ENCODE measurements at places on chromosomes 7 and 10. TPM values are rescaled to one million over a fixed set of nuclear protein-coding genes. Genes with fewer than 3 reads are reported as not detected.
A peak's percentile ranks its signal among the peaks of the same experiment; 100 is the strongest.

DNA sequence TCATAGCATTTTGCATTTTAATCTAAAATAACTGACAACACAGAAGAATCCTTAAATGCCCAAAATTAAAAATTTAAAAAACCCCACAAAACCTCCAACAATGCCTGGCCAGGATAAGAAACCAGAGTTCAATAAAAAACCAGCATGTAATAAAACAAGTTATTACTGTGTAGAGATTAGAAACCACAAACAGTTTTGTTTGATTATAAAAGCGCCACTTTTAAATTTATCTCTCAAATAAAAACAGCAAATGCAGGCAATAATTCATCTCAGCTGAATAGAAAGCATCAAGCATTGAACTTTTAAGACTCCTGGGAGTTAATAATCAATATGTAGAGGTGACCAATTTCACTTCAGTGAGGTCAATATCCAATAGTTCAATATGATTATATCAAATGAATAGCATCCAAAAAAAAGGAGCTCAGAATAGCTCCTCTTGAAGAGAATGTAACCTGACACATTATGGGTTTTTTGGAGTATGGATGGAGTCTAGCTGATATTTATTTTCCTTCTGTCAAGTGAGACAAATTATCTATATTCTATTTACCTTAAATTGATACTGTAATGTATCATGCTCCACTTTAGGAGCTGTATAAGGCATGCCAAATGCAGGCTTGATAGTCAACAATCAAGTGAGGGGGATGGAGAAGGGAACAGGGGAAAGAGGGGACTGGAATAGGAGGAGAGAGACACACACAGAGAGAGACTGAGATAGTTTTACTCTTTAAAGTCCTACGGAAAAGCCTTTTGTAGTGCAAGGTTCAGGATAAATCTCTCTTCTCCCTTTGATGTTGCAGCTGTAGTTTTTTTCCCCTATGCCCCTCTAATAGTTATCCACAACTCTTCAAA lies 130.9 kb downstream of the RSU1 start:
- no peak for DNase-seq

DNA sequence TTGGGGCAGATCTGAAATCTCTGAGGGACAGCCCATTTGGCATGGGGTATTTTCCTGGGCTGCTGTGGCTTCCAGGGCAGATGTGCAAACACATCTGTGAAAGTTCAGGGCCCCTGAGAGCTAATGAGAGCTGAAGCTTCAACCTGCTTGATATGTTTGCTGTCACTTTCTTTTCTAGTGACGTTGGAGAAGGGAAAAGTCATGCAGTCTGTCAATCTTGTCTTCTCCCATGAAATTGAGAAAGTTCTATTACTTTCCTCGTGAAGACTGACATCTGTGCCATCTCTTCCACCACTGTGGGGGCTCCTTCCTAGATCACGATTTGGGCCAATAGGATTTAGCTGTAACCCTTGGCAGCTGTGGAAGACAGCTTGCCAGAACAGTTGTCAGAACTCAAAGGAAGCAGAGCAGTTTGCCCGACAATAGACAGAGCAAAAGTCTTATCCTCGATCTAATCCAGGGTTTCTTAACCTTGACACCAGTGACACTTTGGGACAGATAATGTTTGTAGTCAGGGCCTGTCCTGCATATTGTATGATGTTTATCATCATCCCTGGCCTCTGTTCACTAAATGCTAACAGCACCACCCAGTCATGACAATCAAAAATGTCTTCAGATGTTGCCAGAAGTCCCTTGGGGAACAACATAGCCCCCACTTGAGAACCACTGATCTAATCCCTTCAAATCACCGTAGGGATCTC lies 586.5 kb downstream of the LRMDA start:
- no peak for DNase-seq

GRCh38 chr7:73557397-73558257 lies at the start of gene BCL7B:
TSS of gene BCL7B (minus strand) at chr7:73557690. CDS start at chr7:73557578, 112 bp downstream.
- DNase-seq = peak; percentile 31

- no peak for DNase-seq
Observed at GRCh38 chr7:44157116-44158080, 16.3 kb upstream of the MYL7 start.

DNA sequence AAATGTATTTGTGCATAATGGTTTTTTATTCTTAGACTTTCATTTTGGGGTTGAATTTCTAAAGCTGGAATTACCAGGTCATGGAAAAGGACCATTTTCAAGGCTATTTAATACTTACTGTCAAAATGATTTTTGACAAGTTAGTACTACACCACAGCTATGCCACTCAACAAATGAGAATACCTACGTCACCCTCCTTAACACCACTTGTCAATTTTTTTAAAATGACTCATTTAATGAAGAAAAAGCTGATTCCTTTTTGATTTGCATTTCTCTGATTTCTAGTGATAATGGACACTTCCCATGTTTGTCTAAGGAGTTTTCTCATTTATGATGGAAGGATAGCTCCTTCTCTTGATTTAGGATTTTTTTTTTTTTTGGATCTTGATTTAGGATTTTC lies 63.3 kb downstream of the VSTM4 start:
- DNase-seq = no peak

GRCh38 chr10:94105226-94105625 lies 111.5 kb downstream of the PLCE1 start:
- no peak for DNase-seq

- no peak for DNase-seq
Observed at GRCh38 chr10:117552156-117552631, 9.6 kb downstream of the EMX2 start.

DNA sequence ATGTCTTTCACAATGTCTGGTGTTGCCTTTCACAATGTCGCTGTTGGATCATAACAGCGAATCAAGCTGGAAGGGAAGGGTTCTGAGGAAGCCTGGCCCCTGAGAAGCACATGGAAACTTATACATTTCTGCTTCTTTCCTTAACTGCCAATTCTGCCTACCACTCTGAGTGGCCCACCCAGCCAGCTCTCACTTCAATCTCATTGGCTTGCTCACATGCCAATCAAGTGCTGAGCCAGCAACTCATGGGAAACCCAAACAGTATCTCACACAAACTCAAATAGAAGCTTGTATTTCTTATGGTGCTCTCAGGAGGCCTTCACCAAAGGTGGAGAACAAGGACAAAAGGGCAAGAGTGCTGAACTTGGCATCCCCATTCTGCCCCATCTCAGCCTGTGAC lies 117.4 kb upstream of the GPR26 start:
- no peak for DNase-seq

DNA sequence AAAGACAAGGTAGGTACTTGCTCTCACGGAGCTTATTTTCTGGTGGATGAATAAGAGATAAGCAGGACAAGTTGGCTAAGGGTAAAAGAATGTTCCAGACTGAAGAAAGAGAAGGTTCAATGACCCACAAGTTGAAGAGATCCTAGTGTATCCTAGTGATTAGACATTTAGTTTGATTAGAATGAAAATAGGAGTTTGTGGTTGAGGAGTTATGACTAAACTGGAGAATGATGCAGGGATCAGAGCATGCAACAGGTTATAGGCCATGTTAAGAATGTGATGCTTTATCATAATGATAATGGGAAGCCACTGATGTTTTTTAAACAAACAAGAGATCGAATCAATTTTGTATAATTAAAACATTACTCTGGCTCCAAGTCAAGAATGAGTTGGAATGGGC lies 357.2 kb downstream of the HPSE2 start:
- no peak for DNase-seq

- DNase-seq = no peak
Observed at GRCh38 chr7:41942468-41943093, 239.7 kb upstream of the INHBA start.

PDE6C gene
- total RNA-seq = not detected

DNA sequence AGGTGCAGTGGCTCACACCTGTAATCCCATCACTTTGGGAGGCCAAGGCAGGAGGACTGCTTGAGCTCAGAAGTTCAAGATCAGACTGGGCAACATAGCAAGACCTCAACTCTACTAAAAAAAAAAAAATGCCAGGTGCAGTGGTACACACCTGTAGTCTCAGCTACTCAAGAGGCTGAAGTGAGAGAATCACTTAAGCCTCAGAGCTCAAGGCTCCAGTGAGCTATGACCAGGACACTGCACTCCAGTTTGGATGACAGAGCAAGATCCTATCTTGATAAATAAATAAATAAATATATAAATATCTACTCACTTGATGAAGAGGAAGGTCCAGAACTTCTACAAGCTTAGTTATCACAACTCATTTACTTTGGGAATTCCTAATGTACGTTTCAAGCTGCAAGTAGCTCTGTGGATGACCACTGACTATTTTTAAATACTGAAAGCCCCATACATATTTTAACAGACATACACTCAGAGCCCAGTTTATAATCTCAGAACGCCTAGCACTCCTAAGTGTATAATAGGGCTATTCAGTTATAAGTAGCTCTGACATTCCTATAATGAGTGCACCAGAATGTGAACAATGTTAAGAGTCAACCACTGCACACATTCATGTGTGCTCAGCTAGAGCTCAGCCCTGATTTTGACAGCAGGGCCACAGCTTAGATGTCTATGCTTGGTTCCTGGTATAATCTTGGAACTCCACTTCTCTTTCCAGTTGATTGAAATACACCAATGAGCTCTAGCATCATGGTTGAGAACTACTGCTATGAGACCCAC lies 119.1 kb downstream of the CUBN start:
- DNase-seq = no peak

DNA sequence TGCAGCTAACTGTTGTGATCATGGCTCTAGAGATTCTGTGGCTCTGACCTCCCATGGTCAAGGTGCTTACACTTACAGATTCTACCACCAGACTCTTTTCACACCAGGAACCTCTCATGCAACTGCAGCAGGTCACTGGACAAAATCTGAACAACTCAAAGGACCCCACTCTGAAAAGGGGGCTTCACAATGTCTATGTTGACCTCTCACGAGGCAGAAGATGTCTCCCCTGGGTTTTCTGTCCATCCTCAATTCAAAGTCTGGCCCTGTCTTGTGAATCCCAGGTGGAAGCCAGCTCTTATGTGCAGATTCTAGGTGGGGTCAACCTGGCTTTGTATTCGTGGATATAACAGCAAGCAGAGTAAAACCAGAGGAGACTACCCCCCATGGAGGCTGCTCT lies 118.6 kb upstream of the ZNF479 start:
- DNase-seq = no peak

DNA sequence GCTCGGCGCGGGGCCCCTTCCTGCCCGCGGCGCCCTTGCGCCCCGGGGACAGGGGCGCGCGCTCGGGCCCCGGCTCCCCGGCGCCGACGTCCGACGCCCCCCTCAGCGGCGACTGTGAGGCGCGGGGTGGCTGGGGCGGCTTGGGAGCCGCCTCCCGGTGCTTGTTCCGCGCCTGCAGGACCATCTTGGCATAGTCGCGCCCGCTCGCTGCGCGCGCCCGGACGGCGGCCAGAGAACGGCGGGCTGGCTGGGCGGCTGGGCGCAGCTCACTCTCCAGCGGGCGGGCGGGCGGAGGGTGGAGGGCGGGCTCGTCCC lies at the start of gene DPY19L1:
TSS of gene DPY19L1 (minus strand) at position 275 of the 315 bp plus-strand sequence. CDS start at position 184, 91 bp downstream.
- DNase-seq = no peak

- no peak for DNase-seq
Observed at GRCh38 chr10:29620112-29620690, 14.6 kb downstream of the SVIL start.

FAM25G gene
- not detected for total RNA-seq

GRCh38 chr10:29555091-29555745 lies 79.6 kb downstream of the SVIL start:
- DNase-seq = no peak

- DNase-seq = no peak
Observed at GRCh38 chr10:120799849-120800248, 51.3 kb upstream of the WDR11 start.

TSPAN12 gene
- 7.1 TPM for total RNA-seq

GRCh38 chr10:49131507-49132361 lies 2.1 kb downstream of the FAM170B start:
- no peak for DNase-seq

GRCh38 chr7:54831644-54832095 lies 72.7 kb upstream of the SEC61G start:
- DNase-seq = no peak

UBE2H gene
- total RNA-seq = 92.3 TPM

DNA sequence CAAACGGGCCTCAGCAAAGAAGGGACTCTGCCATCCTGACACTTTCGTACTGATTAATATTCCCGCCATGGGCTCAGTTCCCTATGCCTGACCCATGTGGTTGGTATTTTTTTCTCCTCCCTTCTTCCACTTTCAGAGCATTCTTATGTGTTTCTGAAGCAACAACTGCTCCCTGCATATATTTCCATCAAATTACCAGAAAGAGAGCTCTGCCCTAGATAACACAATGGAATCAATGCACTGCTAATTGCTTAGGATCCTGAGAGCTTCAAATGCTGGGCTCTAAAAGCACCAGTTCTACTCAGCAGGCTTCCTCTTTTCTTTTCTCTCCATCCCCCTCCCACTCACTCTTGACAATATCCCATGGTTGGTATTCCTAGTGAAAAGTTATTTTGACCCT lies 5.3 kb downstream of the TECTB start:
- no peak for DNase-seq

- no peak for DNase-seq
Observed at GRCh38 chr7:139034855-139035585, 822 bp downstream of the ZC3HAV1L start.

SCIN gene
- 2.7 TPM for total RNA-seq

GRCh38 chr10:1343176-1343575 lies 287.0 kb downstream of the WDR37 start:
- DNase-seq = no peak

DNA sequence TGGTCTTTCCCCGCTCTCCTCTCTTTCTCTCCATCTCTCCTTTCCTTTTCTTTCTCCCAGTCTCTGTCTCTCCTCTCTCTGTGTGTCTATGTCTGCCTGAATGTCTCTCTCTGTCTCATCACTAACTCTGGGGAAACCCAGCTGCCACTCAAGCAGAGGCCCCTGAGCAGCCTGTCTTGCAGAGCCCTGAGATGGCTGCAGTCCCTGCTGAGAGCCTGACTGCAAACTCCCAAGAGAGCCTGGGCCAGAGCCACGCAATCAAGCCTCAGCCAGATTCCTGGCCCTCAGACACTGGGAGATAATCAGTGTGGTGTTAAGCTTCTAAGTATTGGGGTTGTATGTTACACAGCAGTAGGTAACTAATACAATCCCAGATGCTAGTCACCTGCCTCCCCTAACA lies 91.5 kb downstream of the PAXIP1 start:
- DNase-seq = no peak

GRCh38 chr10:93550606-93551005 lies 15.9 kb upstream of the FFAR4 start:
- DNase-seq = no peak

GRCh38 chr10:28111712-28112111 lies 112.8 kb upstream of the ODAD2 start:
- DNase-seq = no peak

SLC13A1 gene
- not detected for total RNA-seq

GRCh38 chr7:40230101-40230500 lies 95.3 kb downstream of the SUGCT start:
- no peak for DNase-seq

GRCh38 chr7:76392531-76393115 lies 16.9 kb downstream of the SSC4D start:
- no peak for DNase-seq

DNA sequence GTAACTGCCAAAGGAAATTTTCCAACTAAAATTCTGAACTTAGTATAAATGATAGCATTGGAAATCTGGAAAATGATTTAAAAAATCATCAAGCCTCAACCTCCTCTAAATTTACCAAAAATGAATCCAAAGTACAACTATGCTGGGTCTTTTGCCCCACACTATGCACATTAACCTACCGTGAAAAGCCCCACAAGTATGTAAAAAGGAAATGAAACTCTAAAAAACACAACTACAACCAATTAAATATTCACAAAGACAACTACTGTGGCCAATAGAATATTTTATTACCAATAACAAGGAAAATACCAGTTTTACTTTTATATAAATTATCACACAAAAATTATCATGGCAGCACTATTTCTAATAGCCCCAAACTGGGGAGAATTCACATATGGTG lies 19.3 kb downstream of the EIF3A start:
- DNase-seq = no peak

- no peak for DNase-seq
Observed at GRCh38 chr7:1124816-1125602, 35.0 kb downstream of the ZFAND2A start.

Data from tibial nerve (tissue), 4 donors.